Activated CD4-positive, alpha-beta T cell treated with anti-CD3 and anti-CD28 coated beads, Interleukin-2, amount 50 U/mL, for 16 hours (primary cell): ENCODE measurements at places on chromosomes 7 and 10.
A peak's percentile ranks its signal among the peaks of the same experiment; 100 is the strongest.

DNA sequence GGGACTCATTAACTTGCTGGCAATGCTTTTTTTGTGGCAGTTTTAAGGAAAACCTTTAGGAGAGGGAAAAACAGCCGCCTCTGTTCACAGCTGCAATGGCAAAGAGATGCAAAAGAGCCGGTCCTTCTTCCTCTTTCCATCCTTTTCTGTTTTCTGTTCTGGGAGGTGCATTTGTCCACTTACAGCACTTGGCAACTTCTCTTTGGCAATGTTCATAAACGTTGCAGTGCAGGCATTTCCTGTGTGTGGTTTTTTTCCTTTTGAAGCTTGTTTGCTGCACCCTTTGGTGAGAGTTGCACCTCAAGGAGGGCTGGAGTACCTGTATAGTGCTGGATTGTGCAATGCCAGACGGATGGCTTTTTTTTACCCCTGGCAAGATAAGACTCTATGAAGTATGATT is 53.9 kb upstream of the HABP2 start:
- DNase-seq = no peak

GRCh38 chr7:98630770-98631169 is 13.7 kb downstream of the NPTX2 start:
- DNase-seq = no peak

- no peak for DNase-seq
Measured at GRCh38 chr7:70600993-70601392, 531.0 kb upstream of the GALNT17 start.

- DNase-seq = no peak
Measured at GRCh38 chr7:29442146-29442545, 121.5 kb upstream of the PRR15 start.

- no peak for DNase-seq
Measured at GRCh38 chr10:119342335-119342734, 135.0 kb downstream of the GRK5 start.

GRCh38 chr10:86583983-86584382 is 62.4 kb upstream of the WAPL start:
- no peak for DNase-seq

- no peak for DNase-seq
Measured at GRCh38 chr7:144761493-144761892, 74.4 kb downstream of the TPK1 start.

GRCh38 chr10:73838827-73839226 is 27.4 kb upstream of the NDST2 start:
- no peak for DNase-seq

DNA sequence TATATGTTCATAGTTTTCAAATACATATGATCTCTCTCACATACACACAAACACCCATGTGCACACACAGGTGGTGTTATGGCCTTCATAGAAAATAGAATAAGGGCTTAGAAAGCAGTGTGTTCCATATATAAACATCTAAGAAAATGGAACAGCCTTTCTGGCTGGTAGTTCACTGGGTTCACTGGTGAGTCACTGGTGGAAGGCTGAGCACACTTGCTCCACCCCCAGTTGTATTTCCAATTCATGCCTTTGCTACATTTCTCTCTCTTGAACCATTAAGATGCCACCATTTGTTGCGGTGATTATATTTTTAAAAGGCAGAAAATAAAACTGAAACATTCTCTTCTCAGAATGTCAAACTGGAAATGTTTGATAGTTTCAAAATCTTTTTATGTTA is 252.1 kb downstream of the GLI3 start:
- no peak for DNase-seq

DNA sequence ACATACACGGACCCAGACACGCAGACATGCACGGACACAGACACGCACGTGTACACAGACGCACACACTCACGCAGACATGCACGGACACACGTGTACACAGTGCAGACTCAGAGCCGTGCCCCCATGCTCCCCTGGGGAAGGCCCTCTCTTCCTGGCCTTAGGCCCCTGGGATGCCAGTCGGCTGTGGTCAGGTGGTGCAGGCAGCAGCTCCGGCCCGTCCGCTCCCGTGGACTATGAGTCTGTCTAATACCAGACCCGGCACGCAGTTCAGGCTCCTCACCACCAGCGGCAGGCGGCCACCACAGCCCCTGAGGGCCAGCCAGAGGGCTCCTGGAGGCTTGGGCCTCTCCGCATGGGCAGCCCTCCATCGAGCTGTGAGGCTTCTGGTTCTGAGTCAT is 52.0 kb upstream of the NKX6-2 start:
- no peak for DNase-seq

- DNase-seq = no peak
Measured at GRCh38 chr7:136925556-136925955, 57.1 kb downstream of the CHRM2 start.

GRCh38 chr7:132158166-132158565 is 418.1 kb downstream of the PLXNA4 start:
- DNase-seq = no peak

DNA sequence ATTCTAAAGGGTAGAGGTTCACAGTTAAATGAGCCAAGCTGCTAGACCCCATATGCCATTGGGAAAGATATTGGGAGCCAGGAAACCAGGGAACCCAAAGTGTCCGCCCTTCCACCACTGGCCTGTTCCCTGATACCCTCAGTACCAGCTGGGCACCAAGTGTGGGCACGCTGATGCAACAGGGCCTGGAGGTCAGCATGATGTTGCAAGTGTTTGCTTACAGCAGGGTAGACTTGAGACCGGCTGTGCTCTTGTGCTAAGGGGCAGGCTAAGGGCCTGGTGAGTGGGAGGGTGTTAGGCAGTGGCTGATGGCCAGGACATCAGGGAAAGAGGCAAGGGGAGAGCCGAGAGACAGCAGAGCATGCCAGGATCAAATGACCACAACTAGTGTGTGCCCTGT is 21.0 kb upstream of the MYL7 start:
- DNase-seq = no peak

- no peak for DNase-seq
Measured at GRCh38 chr7:42457663-42458062, 220.7 kb upstream of the GLI3 start.

DNA sequence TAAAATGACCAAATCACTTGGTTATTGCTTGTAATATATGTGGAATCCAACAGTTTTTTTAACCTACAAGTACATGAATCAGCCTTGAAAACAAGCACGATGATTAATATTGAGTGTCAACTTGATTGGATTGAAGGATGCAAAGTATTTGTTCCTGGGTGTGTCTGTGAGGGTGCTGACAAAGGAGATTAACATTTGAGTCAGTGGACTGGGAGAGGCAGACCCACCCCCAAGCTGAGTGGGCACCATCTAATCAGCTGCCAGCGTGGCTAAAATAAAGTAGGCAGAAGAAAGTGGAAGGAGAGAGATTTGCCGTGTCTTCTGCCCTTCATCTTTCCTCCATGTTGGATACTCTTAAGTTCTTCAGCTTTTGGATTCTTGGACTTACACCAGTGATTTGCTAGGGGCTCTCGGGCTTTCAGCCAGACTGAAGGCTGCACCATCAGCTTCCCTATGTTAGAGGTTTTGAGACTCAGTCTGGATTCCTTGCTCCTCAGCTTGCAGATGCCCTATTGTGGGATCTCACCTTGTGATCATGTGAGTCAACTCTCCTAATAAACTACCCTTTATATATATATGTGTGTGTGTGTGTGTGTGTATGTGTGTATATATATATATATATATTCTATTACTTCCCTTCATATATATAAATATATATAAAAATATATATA is 118.4 kb upstream of the WDR11 start:
- DNase-seq = no peak

DNA sequence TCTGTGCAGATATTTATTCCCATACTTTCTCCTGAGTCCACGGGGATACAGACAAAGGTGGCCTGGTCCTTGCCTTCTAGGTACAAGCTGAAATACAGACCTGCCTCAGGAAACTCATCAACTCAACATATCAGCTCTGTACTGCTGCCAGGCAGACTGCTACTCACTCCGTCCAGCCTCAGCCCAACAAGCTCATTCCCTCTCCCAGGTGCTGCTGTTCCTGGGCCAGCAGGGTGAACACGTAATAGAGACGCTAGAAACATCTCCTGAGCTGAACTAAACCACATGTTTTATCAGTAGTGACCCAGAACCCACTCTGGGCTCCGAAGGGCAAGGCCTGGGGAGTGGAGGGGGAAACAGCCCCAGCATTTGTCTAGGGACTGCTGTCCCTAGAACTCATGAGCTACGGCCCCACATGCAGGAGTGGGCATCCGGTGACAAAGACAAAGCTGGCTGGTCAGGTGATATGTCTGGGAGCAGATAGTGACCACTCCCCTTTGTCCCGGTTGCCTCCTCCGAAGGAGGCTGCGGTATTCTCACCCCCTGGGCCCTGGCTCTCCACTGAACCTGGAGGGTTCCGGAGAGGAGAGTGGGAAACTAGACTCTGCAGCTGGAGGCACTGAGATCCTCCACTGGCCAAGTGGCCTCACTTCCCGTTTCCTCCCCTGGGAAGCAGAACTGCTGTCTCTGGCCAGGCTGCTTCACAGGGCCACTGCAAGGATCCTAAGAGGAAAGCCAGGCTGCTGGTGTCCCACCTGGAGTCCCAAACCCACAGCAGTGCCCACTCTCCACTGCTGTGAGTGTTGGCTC is 116.1 kb downstream of the FAM53B start:
- DNase-seq = no peak

- DNase-seq = no peak
Measured at GRCh38 chr7:37007268-37007667, 283.0 kb upstream of the AOAH start.

- DNase-seq = no peak
Measured at GRCh38 chr7:116810267-116811116, 51.9 kb upstream of the CAPZA2 start.

DNA sequence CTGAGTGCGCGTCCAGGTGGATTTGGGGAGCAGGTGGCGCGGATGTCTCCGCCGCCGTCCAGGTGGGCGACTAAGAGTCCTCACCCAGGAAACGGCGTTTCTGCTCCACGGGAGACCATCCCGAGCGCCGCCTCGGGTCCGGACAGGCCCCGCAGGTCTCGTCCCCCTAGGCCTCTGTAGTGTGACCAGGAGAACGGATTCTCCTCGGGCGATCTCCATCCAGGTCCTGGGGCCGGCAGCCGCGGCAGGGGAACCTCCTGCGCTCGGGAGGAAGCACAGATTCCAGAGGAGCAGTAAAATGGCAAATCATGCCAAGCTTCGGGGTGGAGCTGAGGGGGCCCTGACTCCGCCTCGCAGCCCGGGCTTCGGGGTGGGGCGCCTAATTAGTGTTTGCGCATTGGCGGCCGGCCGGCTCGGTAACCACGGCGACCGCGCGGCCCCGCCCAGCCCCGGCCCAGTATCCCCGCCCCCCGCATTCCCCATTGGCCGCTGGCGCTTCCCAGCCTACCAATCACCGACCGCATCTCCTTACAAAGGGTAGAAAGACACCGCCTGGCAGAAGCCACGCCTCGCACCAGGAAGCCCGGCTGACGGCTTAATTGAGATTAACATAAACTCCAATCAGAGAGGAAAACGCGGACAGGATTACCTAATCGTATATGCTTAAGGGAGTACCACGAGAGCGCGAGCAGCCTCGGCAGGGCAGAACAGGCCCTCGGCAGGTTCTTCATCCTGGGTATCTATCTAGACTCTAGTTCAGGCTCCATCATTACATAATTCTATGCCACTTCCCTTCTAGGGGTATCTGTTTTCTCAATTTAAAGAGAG is 168.6 kb downstream of the ARHGAP12 start:
- DNase-seq = peak; percentile 97

DNA sequence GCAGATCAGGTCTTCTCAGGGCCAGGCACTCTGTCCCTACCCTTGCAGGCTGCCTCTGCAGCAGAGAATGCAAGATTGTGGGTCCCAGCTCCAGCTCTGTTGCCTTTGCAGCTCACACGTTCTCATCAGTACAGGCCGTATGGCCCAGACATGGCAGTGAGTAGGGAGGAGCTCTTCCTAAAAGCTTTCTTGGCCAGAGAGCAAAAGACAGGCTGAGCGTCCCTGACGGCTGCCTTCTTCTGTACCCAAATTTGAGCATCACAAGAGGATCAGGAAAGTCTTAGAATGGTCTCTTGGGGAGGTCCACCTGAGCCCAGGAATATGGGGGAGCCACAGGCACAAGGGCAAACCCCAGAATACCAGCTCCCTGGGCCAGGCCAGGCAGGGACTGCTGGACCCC is 266.3 kb upstream of the ZMIZ1 start:
- DNase-seq = no peak

GRCh38 chr10:97047788-97048187 is 138.0 kb downstream of the SLIT1 start:
- no peak for DNase-seq

GRCh38 chr7:97078023-97078969 is 39.2 kb upstream of the SDHAF3 start:
- no peak for DNase-seq
